Psoas muscle (tissue), 8 donors: ENCODE measurements at places on chromosomes 5 and 9. TPM values are rescaled to one million over a fixed set of nuclear protein-coding genes. Genes with fewer than 3 reads are reported as not detected.

Gene GARIN3
- polyA plus RNA-seq = not detected

Gene ADAMTSL1
- polyA plus RNA-seq = 0.08 TPM

Gene TOPORS
- polyA plus RNA-seq = 9.8 TPM

Gene ARID3C
- polyA plus RNA-seq = not detected

Gene LECT2
- not detected for polyA plus RNA-seq

Gene CNTFR
- 97.4 TPM for polyA plus RNA-seq

Gene CSNK1G3
- polyA plus RNA-seq = 3.8 TPM

Gene PALM2AKAP2
- polyA plus RNA-seq = 0.17 TPM

Gene LCN15
- 1.4 TPM for polyA plus RNA-seq

Gene POLR3G
- polyA plus RNA-seq = 4.1 TPM

Gene PCDHB12
- polyA plus RNA-seq = 0.10 TPM

Gene KCNV2
- not detected for polyA plus RNA-seq

Gene FABP6
- not detected for polyA plus RNA-seq

Gene ABO
- 0.14 TPM for polyA plus RNA-seq

Gene NUP214
- polyA plus RNA-seq = 14.1 TPM

Gene TRIO
- 18.5 TPM for polyA plus RNA-seq

Gene MPDZ
- polyA plus RNA-seq = 12.0 TPM

Gene FEM1C
- polyA plus RNA-seq = 15.8 TPM

Gene FOXD4L3
- polyA plus RNA-seq = not detected

Gene SERF1B
- polyA plus RNA-seq = 36.5 TPM

Gene GRIN3A
- polyA plus RNA-seq = 0.01 TPM

Gene DMRT3
- 0.07 TPM for polyA plus RNA-seq

Gene SPAAR
- polyA plus RNA-seq = 3.9 TPM

Gene CERCAM
- 2.5 TPM for polyA plus RNA-seq

Gene PCDHB8
- 0.26 TPM for polyA plus RNA-seq

Gene PLPP7
- 90.5 TPM for polyA plus RNA-seq

Gene IRX2
- 0.06 TPM for polyA plus RNA-seq

Gene PCDH12
- 1.4 TPM for polyA plus RNA-seq

Gene MYMK
- 0.60 TPM for polyA plus RNA-seq

Gene IFNB1
- not detected for polyA plus RNA-seq

Gene SEMA6A
- polyA plus RNA-seq = 1.5 TPM

Gene OBP2B
- polyA plus RNA-seq = not detected

Gene SH2D3C
- 5.3 TPM for polyA plus RNA-seq

Gene DPH7
- polyA plus RNA-seq = 14.1 TPM
